ENCODE measurements at places on chromosomes 16 and 17. TPM values are rescaled to one million over a fixed set of nuclear protein-coding genes. Genes with fewer than 3 reads are reported as not detected.

DNA sequence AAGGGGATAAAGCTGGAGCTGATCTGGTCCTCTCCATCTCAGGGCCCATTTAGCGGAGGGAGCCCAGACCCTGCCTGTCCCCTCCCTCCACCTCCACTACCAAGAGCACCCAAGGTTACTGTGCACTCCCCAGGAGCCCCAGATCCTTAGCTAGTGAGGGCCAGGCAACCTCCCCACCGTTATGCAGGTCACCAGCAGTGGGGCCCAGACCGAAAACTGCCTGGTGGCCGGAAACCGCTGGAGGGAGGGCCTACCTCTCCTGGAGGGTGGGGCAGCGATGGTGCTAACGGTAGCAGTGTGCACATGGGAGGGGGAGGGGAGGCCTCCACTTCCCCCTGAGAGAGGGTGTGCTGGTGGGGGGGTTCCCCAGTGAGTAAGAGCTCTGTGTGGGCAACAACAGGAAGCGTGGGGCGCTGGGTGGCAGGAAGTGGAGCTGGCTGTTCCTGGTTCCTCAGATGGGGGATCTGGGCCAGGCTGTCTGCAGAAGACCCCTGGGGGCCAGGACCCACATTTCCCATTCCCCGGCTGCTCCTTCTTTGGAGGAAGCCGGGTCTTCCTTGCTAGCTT lies 4.4 kb downstream of the FMNL1 start:
- no peak for DNase-seq

DNA sequence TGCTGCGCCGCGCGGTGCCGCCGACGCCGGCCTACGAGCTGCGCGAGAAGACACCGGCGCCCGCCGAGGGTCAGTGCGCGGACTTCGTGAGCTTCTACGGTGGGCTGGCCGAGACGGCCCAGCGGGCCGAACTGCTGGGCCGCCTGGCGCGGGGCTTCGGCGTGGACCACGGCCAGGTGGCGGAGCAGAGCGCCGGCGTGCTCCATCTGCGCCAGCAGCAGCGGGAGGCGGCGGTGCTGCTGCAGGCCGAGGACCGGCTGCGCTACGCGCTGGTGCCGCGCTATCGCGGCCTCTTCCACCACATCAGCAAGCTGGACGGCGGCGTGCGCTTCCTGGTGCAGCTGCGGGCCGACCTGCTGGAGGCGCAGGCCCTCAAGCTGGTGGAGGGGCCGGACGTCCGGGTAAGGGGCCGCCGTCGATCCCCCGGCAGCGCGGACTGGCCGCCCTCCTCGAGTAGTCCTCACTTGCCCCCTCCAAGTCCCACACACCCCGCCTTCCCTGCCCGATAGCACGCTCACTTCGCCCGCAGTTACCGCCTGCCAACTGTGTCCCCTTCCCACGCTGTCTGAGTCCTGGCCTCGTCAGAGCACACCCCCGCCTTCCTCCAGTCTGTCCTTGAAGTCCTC lies 470 bp downstream of the MLYCD start:
- no peak for DNase-seq

- no peak for DNase-seq
Observed at GRCh38 chr17:42967925-42968324, 3.7 kb upstream of the AARSD1 start.

DNA sequence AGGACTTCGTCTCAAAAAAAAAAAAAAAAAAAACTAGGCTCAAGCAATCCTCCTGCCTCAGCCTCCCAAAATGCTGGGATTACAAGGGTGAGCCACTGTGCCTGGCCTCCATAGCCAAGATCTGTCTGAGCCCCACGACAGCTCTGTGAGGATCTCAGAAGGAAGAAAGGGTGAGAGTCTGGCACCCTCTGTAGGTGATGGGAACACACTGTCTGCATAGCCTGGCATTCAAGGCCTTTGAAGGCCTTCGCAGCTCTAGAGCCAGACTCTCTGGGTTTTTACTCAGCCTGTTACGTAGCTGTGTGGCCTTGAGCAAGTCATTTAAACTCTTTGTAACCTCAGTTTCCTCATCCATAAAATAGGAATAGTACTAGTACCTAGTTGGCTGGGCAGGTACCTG lies 6.3 kb upstream of the XPO6 start:
- DNase-seq, result no peak

- DNase-seq, result no peak
Observed at GRCh38 chr16:88888461-88889387, 22.3 kb upstream of the PABPN1L start.

DNA sequence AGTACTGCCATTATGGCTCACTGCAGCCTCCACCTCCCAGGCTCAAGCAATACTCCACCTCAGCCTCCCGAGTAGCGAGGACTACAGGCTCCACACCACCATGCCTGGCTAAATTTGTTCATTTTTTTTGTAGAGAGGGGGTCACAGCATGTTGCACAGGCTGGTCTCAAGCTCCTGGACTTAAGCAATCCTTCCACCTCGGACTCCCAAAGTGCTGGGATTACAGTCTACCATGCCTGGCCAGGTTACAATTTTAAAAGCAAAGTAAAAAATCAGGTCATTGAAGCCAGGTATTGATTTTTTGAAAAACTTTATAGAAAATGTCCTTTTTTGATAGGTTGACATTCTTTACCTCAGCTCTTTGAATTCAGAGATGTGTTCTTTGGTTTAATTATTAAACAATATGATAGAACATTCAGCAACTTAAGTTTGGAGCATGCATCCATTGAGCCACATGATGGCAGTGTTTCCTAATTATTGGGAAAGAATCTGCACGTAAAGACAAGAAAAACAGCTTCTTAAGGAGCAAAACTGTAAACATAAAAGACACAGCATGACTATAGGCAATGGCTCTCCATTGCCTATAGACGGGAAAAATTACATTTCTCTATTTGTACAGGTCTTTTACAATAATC lies 1.7 kb upstream of the SLC16A11 start:
- DNase-seq, result peak; percentile 66

- DNase-seq, result no peak
Observed at GRCh38 chr17:17724307-17725010, 43.2 kb downstream of the RAI1 start.

TRAPPC1 gene
- 86.8 TPM for polyA plus RNA-seq

CLEC18B gene
- polyA plus RNA-seq, result 2.8 TPM

DYNLRB2 gene
- 0.89 TPM for polyA plus RNA-seq

CHST5 gene
- 0.27 TPM for polyA plus RNA-seq

CFAP97D1 gene
- polyA plus RNA-seq, result 0.05 TPM

HEATR3 gene
- polyA plus RNA-seq, result 18.4 TPM

All from forelimb muscle (tissue), 1 donor.